Activated CD8-positive, alpha-beta memory T cell treated with anti-CD3 and anti-CD28 coated beads, Interleukin-2, amount 50 U/mL, for 4 hours (primary cell): ENCODE measurements at places on chromosomes 6 and 20.

DNA sequence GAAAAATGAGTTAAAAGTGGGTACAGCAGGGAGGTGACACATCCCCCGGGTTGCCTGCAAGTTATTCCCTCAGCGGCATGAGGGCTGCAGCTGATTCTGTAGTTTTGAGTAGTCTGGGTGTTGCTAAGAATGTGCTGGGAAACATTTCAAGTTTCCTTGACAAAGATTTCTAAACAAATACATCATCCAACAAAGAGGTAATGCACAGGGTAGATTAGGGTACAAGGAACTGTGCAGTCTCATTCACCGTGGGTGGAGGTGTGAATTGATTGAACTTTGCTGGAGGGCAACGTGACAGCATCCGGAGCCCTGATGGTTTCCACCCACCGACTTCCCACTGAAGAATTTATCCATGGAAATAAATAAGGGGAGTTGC, 21.8 kb downstream of the CASS4 start:
- DNase-seq: no peak

DNA sequence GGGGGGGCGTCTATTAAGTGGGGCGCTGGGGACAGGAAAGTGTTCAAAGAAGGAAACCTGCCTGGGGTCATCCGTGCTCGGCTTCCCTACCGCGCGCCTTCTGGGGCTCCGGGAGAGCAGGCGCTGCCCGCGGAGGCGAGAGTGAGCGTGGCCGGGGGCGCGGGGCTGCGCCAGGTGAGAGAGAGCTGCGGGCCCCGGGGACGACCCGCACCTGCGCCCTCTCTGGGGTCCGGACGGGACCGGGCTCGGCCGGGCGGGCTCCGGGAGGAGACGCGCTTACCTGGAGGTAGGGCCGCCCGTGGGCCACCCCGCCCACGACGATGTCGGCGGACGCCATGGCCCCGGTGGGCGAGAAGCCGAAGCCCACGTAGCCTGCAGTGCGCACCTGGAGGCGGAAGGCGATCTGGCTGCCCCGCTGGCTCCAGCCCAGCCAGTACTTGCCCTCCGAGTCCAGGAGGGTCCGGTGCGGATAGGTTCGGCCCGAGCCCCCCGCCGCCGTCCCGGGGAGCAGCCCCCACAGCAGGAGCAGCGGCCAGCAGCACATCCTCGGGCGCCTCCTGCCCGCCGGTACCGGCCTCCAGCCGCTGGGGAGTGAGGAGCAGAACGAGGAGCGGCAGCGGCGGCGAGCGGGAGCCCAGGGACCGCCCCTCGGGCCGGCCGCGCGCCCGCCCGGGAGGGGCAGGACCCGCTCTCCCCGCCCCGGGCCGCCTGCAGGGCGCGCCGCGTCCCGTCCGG, at the start of gene MOXD1:
TSS of gene MOXD1 (minus strand) at position 593 of the 735 bp plus-strand sequence. CDS start at position 544, 49 bp downstream.
- no peak for DNase-seq

DNA sequence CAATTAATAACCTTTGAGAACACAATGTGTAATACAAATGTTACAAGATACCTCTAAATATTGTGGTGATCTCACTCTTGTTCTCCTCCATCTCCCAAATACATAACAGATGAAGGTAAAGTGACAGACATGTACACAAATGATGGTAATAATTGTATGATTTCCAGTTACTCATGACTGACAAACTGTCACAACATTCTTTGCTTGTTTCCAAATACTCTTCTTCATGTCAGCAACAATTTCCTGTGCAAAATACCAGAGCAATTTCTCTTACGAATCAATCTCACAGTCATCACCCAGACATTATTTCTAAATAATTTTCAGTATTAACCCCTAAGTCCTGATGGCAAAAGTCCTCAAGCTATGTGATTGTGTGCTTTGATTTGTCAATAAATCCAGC, 92.9 kb downstream of the RPS12 start:
- DNase-seq: no peak

DNA sequence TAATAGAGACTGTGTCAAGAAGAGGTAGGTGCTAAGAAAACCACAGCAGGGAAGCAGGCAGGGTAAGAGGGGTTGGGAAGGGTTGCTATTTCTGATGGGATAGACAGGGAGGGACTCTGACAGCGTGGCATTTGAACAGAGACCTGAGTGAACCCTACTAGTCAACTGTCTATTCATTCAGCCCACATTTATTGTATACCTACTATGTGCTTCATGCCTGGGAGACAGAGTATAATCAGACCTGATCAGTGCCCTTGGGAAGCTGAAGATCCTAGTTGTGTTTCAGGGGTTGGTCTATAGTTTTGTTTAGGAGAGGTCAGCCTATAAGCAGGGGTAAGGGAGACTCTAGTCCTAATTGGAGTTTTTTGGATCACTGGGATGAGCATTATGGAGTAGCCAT, 14.9 kb upstream of the CAPN11 start:
- no peak for DNase-seq
